ENCODE measurements at places on chromosomes 5 and 9.

GRCh38 chr9:106287091-106287631 lies 575.8 kb upstream of the ZNF462 start:
- DNase-seq: no peak

DNA sequence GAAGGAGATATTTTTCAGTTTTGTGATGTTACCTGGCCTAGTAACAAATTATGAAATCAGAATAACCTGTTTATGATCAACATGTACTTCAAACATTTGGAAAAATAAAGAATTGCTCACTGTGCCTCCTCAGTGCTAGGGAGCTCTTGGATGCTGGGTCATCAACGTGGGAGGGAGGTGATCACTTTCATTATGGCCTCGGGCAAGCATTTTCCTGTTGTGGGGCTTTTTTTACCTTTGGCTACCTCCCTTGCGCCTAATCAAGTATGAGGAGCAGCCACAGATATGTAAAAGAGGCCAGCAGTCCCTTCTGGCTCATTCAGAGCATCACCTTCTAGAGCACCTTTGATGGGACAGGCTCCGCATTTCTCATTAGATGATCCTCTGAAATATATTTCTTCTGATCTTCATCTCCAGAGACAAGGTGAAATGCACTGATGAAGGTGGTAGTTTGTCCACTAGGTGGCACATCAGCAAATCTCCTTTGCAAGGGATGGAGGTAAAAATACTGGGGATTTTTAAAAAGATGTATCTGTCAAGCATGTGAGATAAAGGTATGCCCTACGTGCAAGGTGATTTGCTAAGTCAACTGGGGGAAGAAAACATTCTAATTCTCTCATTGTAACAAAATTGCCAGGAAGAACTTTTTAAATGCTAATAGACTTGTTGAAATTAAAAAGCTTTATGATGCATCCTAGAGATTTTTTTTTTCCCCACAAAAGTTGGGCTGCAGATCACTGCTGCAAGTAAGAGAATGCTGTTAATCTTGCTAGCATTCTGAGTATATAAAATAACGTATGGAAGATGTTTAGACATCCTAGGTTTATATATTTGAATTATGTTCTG lies 218.2 kb downstream of the MAST4 start:
- DNase-seq: peak; percentile 85

DNA sequence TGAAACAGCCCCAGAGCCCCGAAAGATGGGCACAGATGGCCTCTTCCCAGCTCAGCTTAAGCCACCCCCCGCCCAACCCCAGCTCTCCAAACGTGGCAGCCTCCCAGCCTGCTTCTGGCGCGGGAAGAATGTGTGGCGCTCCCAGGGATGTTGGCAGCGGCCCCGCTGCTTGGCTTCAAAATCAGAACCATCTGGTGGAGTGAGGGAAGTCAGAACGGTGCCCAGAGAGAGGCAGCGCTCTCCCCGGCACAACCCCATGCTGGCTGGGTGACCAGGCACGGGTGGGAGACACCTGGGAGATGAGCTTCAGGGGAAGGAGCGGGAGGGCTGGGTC lies 72.7 kb upstream of the ORM1 start:
- no peak for DNase-seq

DNA sequence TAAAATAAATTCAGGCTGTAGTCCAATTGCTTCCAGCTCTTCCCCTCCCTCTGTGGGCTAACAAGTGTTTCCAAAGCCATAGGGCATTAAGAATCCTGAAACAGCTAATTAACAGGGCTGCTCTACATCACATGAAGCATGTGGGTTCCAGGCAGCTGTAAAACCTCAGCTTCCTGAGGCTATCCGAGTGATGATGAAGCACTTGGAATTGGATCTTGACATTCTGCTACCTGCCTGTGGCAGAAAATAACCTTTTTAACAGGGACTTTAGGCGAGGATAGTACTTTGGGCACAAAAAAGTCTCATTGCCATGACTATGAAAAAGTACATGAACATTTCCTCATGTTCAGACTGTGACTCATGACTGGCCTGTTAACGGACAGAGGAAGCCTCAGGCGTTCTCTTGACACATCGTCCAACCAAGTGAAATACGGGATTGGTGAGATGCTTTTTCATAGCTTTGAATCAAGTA lies 107.2 kb downstream of the PDE4D start:
- no peak for DNase-seq

GRCh38 chr9:76090330-76090729 lies 199.9 kb downstream of the PCSK5 start:
- DNase-seq: no peak

- DNase-seq: no peak
Measured at GRCh38 chr5:10663489-10664179, 97.4 kb downstream of the DAP start.

GRCh38 chr5:38378579-38378978 lies 120.2 kb downstream of the EGFLAM start:
- no peak for DNase-seq

- DNase-seq: no peak
Measured at GRCh38 chr5:91495699-91496098, 112.6 kb upstream of the ARRDC3 start.

GRCh38 chr5:172093965-172094364 lies 87.5 kb upstream of the FBXW11 start:
- DNase-seq: no peak

DNA sequence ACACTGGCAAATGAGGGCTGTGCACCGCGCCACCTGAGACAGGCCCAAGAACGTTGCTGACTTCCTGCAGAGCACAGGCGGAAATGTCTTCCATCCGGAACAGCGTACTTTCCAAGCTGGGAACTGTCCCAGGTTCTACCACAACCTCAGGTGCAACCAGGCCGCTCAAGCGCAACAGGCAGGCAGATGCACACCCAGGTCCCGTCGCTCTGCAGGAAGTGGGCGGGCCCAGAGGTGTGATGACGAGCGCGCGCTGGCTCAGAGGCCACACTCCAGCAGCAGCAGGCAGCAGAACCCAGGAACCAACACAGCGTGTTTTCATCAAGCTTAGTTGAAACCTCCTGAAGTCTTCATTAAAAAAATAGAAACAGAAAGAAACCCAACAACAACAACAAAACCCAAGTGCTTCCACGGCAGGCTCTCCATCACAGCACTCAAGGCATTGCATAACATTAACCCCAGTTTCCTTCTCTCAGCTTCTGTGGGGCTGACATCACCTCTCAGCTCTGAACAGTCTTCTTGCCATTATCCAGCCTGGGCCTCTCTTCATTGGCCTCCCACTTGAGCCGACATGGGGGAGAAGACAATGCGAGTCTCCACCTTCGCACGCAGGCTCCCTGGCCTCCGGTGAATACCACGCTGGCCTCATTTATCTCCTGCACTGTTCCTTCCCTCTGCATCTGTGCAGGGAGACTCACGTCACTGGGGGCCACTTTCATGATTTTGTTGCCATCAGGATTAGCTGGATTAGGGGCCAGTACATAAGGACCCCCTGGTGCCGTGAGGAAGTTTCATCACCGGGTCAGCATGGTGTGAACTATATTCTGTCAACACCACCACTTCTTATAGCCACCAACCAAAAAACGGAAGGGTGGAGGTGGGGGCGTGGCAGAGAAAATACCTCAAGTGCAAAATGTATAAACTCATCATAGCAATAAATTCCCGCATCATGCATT lies 22.1 kb downstream of the PTCH1 start:
- peak; percentile 90 for DNase-seq

DNA sequence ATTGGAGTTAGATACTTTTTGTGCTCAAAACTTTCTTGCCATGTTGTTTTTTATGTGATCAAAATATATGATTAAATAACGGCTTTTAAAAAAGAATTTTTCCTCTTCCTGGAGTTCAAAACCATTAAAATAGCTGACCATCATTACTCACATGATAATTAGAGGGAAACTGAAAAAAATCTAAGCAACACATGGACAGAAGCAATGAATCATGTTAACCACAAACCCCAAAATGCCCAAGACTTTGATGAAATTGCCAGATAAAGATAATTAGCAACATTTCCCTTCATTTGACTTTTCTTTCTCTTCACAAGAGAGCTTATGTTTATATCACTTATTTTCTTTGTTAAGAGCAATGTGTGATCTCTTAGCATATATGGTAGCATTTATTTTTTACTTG lies 1294.2 kb downstream of the EFNA5 start:
- DNase-seq: no peak

GRCh38 chr5:5352675-5353074 lies 69.8 kb upstream of the ICE1 start:
- DNase-seq: no peak

DNA sequence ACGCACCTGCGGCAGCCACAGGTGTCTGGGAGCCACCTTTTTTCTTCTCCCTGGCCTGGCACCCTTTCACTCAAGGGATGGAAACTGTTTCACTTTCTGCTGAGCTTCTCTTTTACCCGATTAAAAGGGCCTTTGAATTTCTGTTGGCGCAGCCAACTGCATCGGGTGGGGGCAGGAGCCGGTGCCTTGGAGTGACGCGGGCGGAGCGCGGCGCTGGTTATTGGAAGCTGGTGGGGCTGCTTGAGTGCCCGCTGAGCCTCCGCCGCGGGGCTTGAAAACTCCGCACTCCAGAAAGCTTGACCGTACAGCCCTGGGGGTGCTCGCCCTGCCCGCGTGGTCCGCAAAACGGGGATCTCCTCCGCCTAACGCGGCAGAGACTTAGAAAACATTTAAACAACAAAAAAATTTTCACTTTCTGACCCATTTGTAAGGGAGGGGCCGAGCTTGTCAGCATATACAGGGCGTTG lies 52.0 kb upstream of the TJP2 start:
- DNase-seq: peak; percentile 70

DNA sequence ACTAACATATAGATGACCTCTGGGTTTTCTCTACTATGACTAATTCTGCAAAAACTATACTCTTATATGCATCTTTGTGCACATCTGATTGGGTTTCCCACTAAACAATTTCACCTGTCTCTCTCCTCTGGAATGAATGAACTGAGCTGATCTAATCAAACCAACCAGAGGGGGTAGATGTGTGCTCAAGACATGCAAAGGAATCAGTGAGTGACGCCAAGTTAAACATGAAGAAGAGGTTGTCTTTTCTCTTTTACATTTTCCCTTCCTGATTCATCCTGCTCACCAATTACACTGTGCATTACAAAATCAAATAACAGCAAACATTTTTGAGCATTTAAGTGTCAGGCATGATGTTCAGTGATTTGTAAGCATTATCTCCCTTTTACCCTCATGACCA lies 29.6 kb upstream of the GRXCR2 start:
- no peak for DNase-seq

- DNase-seq: no peak
Measured at GRCh38 chr5:95044096-95044495, 240.8 kb downstream of the MCTP1 start.

DNA sequence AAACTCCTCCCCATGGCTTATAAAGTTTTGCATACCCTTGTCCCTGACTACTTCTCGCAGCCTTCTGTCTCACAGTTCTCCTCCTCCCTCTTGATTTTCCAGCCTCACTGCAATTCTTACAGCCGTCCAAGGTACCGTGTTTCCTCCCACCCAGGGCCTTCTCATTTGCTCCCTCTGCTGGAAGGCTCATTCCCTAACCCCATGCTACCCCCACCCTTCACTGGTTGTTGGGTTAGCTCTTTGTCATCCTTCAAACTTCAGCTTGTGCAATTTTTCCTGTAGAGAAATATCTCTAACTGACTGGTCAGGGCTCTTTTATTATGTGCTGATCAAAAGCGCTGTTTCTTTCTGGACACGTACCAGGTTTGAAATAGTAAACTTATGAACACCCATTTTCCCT lies 329.2 kb downstream of the EBF1 start:
- DNase-seq: no peak

GRCh38 chr5:9661316-9662015 lies 31.3 kb upstream of the TAS2R1 start:
- DNase-seq: no peak

GRCh38 chr9:89523948-89524347 lies 26.0 kb upstream of the SEMA4D start:
- DNase-seq: peak; percentile 29

DNA sequence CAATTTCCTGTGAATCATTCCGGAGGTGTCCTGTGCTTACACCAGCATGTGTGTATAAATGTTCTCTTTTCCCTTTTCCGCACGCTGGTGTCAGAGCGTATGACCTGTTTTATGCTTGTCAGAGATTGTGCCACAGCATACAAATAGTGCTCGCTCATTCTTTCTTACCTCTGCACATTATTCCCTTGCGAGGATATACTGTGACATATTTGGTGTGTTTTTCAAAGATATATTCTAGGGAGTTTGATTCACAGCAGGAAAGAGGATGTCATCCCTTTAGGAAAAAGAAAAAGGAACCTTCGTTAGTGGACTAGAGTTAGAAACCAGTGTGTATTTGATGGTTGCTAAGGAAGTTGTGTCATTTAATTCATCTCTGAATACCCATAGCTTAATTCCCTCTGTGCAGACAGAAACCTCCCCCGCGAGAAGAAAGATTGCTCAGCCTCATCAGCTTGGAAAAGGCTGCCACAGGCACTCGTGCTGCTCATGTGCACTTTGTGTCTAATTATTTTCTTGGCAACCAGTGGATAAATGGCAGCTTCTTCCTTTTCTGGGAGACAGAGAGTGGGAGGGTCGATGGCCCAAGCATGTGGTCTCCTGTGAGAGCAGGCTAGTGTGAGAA lies 14.7 kb upstream of the CCIN start:
- DNase-seq: no peak

GRCh38 chr9:124676159-124676551 lies 95.0 kb downstream of the NR6A1 start:
- DNase-seq: no peak
